Activated T-helper 17 cell treated with anti-CD3 and anti-CD28 coated beads, Interleukin-2, amount 50 U/mL, for 72 hours (primary cell): ENCODE measurements at places on chromosomes 7 and 10.

DNA sequence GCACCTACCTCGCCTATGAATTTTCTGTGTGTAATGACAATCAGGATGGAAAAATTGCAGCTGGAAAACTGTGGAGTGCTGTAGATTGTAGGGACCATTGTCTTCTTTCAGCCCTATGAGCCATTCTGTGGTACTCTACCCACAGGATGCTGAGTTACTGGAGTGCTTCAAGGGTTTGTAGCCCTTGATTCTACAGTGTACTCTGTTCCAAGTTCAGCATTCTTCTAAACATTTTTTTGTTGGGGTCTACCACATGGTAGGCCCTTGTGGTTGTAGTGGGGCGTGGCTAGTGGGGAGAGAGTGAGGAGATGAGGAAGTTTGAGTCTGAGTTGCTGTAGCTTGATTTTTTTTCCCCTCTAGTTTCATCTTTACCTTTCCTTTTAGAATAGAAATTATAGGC lies 33.5 kb downstream of the REEP3 start:
- ATAC-seq: peak; percentile 87

DNA sequence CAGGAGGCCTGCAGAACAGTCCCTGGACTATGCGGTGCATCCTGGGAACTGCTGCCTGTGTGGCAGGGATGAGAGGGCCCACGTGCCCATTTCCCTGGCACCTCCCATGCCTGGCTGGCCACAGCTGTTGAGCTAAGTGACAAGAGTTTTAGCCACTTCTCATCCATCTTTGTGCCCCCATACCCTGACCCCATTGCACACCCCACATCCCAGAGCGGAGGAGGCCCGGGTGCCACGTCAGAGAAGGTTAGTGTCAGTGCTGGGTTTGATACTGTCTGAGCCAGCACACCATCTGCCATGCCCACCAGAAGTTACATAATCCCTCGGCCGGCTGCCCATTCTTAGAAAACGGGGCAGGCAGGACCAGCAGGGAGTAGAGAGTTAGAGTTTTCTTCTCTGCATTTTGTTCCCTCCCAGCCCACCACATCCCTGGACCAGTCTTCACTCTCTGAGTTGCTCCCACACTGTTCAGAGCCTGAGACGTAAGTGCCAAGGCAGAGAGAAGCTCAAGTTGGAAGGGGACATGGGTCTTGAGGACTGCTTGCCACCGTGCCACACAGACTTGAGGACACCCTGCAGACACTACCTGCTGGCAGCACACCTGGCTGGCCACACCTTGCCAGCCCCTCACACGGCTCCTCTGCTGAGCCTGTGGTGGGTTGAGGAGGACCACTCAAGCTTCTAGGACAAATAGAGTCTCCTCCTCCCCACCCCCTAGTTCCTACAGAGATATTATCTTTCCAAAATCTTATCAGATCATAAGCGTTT lies 13.1 kb downstream of the UNC5B start:
- no peak for ATAC-seq

DNA sequence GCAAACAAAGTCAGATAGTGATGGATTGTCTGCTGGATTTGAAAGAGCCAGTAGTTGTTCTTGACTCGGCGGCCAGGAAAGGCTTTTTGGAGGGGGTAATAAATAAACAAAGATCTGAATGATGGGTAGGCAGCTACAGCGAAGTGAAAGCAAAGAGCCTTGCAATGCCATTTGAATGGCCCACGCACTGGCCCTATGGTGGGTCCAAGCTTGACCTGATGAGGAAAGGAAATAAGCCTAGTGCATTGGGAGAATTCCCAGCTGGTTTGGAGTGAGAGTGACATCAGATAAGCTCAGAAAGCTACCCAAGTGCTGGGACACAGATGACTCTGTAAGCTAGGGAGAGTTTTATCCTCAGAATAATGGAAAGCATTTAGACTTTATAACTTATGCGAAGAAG lies 365.2 kb downstream of the PLXDC2 start:
- ATAC-seq: no peak

- ATAC-seq: no peak
Measured at GRCh38 chr10:20094226-20094976, 278.2 kb downstream of the PLXDC2 start.

DNA sequence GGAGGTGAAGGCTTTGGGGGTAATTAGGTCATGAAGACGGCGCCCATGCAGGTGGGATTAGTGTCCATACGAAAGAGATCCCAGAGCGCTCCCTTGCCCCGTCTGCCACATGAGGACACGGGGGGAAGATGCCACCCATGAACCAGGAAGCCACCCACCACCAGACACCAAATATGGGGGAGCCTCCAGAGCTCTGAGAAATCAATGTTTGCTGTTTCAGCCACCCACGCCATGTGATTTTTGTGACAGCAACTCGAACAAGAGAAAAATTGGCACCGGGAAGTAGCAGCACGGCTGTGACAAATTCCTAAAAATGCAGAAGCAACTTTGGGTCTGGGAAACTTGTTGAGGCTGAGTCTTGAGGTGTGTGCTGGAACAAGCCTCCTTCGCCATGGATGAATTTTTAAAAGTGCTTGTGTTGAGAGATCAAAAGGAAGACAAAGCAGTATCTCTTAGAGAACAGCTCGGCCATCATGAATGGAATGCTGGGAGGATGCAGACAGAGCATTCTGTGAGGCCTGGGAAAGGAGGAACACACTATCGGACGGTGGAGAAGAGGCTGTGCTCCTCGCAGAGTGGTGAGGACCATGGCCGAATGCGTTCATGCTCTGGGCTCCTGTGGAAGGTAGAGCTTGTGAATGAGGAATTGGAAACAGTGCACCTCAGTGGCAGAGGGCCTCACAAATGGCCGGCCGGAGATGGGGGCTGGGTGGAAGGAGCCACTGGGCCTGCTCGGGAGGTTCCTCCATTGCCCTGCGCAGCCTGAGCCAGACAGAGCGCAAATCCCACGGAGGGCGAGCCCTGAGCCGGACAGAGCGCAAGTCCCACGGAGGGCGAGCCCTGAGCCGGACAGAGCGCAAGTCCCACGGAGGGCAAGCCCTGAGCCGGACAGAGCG lies 277.5 kb downstream of the PTPRN2 start:
- no peak for ATAC-seq

- no peak for ATAC-seq
Measured at GRCh38 chr7:121301446-121302213, 27.2 kb upstream of the WNT16 start.

GRCh38 chr10:73902351-73902750 lies 8.6 kb upstream of the PLAU start:
- no peak for ATAC-seq

GRCh38 chr10:3780771-3781467 lies 4.1 kb downstream of the KLF6 start:
- ATAC-seq: no peak

- no peak for ATAC-seq
Measured at GRCh38 chr10:56856569-56856968, 495.5 kb upstream of the ZWINT start.

GRCh38 chr7:29878081-29878688 lies 71.9 kb downstream of the WIPF3 start:
- no peak for ATAC-seq

DNA sequence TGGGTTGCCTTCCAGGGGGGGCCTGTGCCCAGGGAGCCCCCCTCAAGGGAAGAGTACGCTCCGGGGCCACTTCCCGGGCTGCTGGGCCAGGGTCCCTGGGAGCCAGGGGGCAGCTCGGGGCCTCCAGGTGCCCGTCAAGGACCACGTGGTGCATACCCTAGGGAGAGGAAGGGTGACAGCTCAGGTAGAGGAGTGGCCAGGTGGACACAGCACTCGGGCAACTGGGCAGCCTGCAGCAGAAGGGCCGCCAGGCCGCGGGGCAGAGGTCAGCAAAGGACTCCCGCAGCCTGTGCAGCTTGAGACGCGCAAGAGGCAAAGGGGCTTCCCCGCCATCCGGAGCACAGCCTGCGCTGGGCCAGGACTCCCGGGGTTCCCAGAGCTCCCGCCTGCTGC lies 26.4 kb downstream of the AP5Z1 start:
- no peak for ATAC-seq

DNA sequence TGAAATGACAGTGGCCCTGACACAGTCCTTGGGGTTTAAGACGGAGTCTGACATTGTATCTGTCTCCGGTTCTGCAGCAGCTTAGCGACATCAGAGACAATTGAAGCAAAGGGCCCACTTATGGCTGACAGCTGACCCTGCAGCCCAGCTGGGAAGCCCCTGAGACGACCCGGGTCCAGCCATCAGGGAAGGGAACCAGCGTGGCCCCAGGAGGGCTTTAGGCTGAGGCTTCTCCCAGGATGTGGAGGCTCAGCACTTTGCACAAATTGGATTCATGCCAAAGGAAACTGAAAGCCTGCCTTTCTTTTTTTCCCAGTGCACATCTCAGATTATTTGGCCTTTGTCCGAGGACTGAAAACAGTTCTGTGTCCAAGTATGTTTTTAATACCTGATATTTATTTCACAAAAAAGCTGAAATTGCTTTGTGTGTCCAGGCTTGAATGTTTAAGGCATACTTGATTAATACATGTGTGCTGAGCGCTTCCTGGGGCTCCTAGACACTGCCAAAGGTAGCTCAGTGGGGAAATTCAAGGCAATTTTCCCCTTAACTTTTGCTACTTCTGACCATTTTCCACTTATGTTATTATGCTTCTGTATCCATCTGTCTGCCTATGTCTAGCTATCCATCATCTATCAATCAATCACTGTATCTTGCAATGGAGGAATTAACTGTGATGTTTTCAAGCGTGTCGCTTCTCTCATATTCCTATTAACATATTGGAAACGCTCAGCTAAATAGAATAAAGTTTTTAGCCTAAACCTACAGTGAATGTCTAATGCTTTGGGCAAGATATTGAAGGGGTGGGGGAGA lies 34.8 kb downstream of the KLF6 start:
- ATAC-seq: no peak

- no peak for ATAC-seq
Measured at GRCh38 chr7:122300211-122300932, 4.2 kb downstream of the FEZF1 start.

- ATAC-seq: no peak
Measured at GRCh38 chr10:22697800-22698199, 16.6 kb downstream of the PIP4K2A start.

DNA sequence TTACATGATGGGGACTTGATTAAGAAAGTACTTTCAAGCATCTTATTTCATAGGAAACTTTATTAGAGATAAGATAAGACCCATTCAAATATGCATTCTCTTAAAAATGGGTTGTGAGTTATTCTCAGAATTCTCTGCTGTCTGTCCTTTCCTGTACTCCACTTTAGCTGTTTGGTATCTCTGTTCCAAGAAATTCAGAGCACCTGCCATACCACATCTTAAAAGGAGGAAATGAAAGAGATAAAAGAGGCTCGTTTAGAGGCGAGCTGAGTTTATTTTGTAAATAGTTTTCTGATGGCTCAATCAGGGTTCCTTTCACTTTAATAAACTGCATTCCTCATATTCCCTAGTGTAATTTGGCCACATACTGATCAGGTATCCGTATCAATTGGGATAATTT lies 87.2 kb downstream of the MDFIC start:
- peak; percentile 50 for ATAC-seq

GRCh38 chr10:1671366-1672000 lies 65.8 kb downstream of the ADARB2 start:
- no peak for ATAC-seq

- ATAC-seq: no peak
Measured at GRCh38 chr10:78063236-78063635, 29.6 kb downstream of the RPS24 start.

GRCh38 chr10:111007486-111007885 lies 69.3 kb upstream of the ADRA2A start:
- no peak for ATAC-seq

DNA sequence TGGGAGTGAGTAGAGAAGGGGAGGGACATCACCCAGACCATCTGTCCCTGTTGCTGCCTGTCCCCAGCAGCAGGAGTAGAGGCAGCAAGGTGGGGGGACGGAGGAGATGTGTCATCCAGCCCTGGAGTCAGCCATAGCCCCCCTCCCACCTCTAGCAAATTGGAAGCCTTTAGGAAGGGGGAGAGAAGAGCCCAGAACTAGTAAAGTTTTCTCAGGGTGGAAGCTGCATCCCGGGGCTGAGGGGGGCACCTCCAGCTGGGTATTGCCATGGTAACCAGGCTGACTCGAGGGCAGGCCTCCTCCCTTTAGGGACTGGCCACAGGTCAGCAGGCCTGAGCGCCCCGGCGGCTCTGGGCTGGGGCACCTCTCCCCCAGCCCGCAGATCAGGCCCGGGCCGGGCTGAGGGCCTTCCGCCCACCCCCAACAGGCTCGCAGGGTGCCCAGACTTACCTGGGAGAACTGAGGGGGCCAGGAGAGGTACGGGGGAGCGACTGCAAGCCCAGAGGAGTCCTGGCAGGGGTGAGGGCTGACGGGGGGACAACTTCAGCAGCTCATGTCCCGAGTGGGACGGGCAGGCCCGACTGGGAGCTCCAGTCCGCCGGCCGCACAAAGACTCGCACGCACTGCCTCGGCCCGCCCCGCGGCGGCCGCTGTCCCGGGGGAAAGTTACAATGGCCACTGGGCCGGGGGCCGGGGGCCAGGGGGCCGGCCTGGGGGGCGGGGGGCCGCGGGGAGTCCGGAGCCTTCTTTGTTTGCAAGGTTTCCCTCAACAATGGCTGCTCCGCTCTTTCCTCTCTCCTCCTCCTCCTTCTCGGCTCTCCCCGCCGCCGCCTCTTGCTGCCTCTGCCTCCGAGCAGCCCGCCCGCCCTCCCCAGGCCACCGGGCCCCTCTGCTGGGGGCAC lies 6.0 kb downstream of the LDB1 start:
- peak; percentile 1 for ATAC-seq

GRCh38 chr7:89837515-89837914 lies 316.8 kb upstream of the STEAP1 start:
- ATAC-seq: no peak

DNA sequence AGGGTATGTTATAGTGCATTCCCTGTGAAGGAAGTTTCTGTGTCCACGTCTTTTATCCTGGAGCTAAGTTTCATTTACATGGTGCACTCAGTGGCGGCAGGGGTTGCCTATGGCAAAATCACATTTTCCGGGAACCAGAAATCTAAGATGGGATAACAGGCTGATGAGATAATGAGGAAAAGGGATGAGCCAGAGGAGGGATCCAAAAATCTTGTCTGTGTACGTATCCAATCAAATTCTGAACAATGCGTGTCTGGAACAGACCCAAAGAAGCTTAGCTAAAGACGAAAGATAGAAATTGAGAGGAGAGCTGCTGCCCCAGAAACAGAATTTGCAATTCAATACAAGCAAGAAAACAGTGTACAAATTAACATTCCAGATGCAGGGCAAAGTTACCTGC lies 16.1 kb downstream of the LANCL2 start:
- no peak for ATAC-seq

- no peak for ATAC-seq
Measured at GRCh38 chr10:92573091-92573797, 649 bp downstream of the IDE start.

- ATAC-seq: no peak
Measured at GRCh38 chr10:13788711-13789447, 202.1 kb downstream of the PRPF18 start.

- ATAC-seq: peak; percentile 97
Measured at GRCh38 chr7:104962781-104963180, 51.2 kb upstream of the KMT2E start.
